Osteocyte (in vitro differentiated cells): ENCODE measurements at places on chromosomes 16 and 17. TPM values are rescaled to one million over a fixed set of nuclear protein-coding genes. Genes with fewer than 3 reads are reported as not detected.
A peak's percentile ranks its signal among the peaks of the same experiment; 100 is the strongest.

The OR3A2 gene
- not detected in 2 replicates for total RNA-seq

The HOXB6 gene
- not detected in 2 replicates for total RNA-seq

The HOXB4 gene
- total RNA-seq, result not detected in 2 replicates

The SLC12A3 gene
- total RNA-seq, result not detected in 2 replicates

The DNASE1L2 gene
- 1.2 and 1.7 TPM in 2 replicates for total RNA-seq

The TPSB2 gene
- total RNA-seq, result not detected in 2 replicates

The KDM8 gene
- 8.3 and 10.3 TPM in 2 replicates for total RNA-seq

The SPN gene
- total RNA-seq, result not detected in 2 replicates

The HSF5 gene
- not detected in 2 replicates for total RNA-seq

The IRX3 gene
- total RNA-seq, result 0.63 and 0.91 TPM in 2 replicates

The MEIOC gene
- 0.75 TPM in 1 of 2 replicates, not detected in the other for total RNA-seq

The GINS3 gene
- 2.7 and 3.4 TPM in 2 replicates for total RNA-seq

The PLK1 gene
- 16.7 and 17.8 TPM in 2 replicates for total RNA-seq

The TP53TG3F gene
- total RNA-seq, result not detected in 2 replicates

DNA sequence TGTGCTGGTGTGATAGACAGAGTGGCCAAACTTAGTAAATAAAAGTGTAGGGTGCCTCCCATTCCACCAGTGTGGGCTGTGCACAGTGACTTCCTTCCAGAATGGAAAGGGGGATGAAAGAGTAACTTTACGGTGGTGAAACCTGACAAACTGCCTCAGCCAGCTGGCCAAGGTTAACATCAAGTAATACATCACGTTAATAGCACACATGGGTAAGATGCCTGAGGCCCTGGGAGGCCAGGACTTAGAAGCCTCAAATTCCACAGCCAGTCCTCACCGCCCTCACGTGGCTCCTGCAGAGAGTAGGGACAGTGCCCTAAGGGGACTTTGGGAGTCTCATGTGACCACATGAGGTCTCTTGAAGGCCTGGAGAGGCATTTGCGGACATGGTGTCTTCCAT is 14.1 kb downstream of the RMI2 start:
- DNase-seq, result no peak
- H3K4me3 ChIP-seq, result no peak overlapping the region
- H3K27me3 ChIP-seq, result no peaks in the 10 kb centered on the region
- H3K36me3 ChIP-seq, result no peaks in the 10 kb centered on the region
- H3K27ac ChIP-seq, result peak overlapping the region; percentile 52
- peaks cover 70% of the 10 kb centered on the region for H3K4me1 ChIP-seq

DNA sequence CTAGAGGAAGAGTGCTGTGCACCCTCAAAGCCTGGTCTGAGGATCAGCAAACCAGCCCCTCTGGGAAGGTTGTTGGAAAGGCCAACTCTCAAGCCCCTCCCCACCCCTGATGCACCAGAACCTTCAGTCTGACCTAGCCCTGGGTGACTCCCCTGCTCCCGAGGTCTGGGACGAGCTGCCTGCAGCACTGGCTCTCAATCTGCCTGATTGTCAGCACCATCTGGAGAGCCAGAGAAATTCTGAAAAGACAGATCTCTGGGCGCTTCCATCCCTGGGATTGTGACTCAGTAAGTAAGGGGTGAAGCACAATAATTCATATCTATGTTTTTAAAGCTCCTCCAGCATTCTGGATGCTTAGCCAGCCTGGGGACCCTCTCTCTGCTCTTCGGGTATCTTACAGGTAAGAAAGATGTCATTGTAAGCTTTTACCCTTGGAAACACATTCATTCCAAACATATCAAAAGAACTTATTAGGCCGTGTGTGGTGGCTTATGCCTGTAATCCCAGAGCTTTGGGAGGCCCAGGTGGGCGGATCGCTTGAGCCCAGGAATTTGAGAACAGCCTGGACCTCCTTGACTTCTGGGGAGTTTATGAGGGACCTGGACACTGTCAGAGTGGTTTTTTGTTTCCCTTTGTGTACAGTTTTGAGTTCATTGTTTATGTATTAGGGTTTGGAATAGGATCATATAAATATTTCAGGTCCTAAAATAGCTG is 147.5 kb downstream of the KCNJ12 start:
- DNase-seq, result peak; percentile 59
- no peaks in the 10 kb centered on the region for H3K36me3 ChIP-seq
- no peaks in the 10 kb centered on the region for H3K4me1 ChIP-seq
- H3K27me3 ChIP-seq, result peaks cover 7% of the 10 kb centered on the region
- H3K4me3 ChIP-seq, result no peak overlapping the region

- no peak overlapping the region for H3K27ac ChIP-seq
- no peak overlapping the region for H3K4me3 ChIP-seq
- H3K4me1 ChIP-seq, result no peaks in the 10 kb centered on the region
- DNase-seq, result no peak
Measured at GRCh38 chr16:31301708-31302400, 42.1 kb downstream of the ITGAM start.

DNA sequence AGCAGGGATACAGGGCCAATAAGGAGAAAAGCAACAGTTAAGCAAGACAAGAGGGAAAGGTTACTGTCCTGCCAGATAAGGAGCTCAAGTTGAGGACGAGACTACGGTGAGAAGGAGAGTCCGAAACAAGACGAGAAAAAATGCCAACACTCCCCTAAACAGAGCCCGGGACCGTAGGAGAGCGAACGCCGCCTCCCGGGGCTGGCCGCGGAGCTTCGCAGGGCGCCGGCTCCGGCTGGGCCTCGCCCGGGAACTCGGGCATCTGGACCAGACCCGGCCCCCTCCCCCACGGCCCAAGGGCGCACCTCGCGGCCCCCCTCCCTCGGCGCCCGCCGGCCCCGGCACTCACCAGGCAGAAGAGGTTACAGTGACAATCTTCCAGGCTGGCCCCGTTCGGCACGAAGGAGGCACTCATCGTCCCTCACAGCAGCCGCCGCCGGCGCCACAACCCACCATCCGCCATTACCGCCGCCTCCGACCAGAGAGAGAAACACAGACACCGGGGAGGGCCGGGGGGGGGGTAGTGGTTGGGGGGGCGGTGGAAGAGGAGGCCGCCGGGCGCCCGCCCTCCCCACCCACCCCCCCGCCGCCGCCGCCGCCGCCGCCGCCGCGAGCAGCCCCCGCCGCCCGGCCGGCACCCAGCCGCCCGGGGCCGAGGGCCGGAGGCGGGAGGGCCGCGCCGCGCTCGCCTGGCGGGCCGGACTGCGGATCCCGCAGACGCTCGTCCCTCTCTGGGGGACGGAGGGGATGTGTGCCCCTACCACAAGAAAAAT is at the start of gene MED13:
Gene MED13, minus strand, starts transcription at position 488 of the 773 bp plus-strand sequence. Its CDS starts 73 bp downstream, at position 415.
- DNase-seq, result peak; percentile 89
- peaks cover 33% of the 10 kb centered on the region for H3K4me1 ChIP-seq
- peak within 1 kb of the TSS; percentile 97 for H3K4me3 ChIP-seq

DNA sequence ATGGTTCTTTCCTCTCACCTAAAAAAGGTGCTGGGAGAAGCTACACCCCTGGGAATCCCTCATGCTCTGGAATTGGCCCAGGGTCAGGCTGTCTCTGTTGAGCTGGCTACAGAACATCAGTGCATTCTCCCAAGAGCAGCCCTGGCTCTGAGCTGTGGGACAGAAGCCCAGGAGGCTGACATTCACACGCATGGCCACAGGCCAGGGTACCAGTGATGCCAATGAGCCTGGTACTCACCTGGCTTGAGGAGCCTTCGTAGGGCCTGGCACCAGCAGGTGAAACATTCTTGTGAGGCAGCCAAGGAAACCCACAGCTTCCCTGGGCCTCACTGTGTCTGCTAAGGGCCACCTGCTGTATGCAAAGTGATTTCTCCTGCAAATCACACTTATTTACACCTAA is 121.7 kb upstream of the CCL2 start:
- no peaks in the 10 kb centered on the region for H3K27me3 ChIP-seq
- H3K4me3 ChIP-seq, result no peak overlapping the region
- no peaks in the 10 kb centered on the region for H3K36me3 ChIP-seq

- no peaks in the 10 kb centered on the region for H3K36me3 ChIP-seq
- no peaks in the 10 kb centered on the region for H3K27me3 ChIP-seq
- no peak overlapping the region for H3K27ac ChIP-seq
- H3K4me1 ChIP-seq, result no peaks in the 10 kb centered on the region
Measured at GRCh38 chr17:79556271-79556670, 54.6 kb downstream of the RBFOX3 start.

- no peaks in the 10 kb centered on the region for H3K36me3 ChIP-seq
- no peaks in the 10 kb centered on the region for H3K27me3 ChIP-seq
- no peak overlapping the region for H3K27ac ChIP-seq
- peak overlapping the region; percentile 78 for H3K4me3 ChIP-seq
Measured at GRCh38 chr17:9647014-9647413, 1.7 kb downstream of the USP43 start.

DNA sequence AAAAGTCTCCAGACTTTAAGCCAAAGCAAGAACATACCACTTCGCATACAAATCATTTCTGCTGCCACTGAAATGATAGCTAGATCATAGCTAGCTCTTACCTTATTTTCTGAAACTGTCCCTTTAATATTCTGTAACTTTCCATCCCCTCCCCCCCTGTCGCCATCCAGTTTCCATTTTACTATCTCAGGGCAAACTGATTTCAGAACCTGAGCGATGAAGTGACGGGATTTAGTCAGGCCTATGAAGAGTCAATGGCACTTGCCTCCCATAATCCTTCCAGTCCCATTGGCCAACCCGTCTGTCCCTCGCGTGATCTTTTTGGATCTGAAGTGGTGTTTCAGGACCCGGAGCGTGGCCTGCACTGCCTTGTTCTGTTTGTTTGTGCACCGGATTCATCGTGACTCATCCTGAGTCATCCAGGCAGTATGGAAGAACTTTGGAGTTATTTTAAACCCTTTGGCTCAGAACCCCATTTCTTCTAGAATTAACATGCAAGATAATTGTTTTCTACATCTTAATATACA is 199.8 kb upstream of the CHMP6 start:
- peak overlapping the region; percentile 98 for H3K27ac ChIP-seq
- peak overlapping the region; percentile 33 for H3K4me3 ChIP-seq
- H3K36me3 ChIP-seq, result peaks cover 5% of the 10 kb centered on the region
- peaks cover 95% of the 10 kb centered on the region for H3K4me1 ChIP-seq
- no peak for DNase-seq

DNA sequence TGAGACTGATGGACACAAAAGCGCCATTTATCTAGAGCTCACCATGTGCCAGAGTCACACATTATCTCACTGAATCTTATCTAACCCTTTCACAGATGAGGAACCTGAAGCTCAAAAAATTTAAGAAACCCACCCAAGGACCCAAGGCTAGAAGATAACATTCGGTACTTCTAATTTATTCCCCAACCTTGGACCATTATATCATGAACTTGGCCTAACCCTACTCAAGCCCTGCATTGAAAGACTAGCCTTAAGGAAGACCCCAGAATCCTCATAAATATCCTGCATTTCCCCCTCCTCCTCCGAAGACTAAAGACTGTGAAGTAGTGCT is 548 bp upstream of the DYNC1LI2 start:
- peaks cover 27% of the 10 kb centered on the region for H3K4me1 ChIP-seq
- H3K27me3 ChIP-seq, result peaks cover 25% of the 10 kb centered on the region
- DNase-seq, result no peak
- peak overlapping the region; percentile 67 for H3K4me3 ChIP-seq

DNA sequence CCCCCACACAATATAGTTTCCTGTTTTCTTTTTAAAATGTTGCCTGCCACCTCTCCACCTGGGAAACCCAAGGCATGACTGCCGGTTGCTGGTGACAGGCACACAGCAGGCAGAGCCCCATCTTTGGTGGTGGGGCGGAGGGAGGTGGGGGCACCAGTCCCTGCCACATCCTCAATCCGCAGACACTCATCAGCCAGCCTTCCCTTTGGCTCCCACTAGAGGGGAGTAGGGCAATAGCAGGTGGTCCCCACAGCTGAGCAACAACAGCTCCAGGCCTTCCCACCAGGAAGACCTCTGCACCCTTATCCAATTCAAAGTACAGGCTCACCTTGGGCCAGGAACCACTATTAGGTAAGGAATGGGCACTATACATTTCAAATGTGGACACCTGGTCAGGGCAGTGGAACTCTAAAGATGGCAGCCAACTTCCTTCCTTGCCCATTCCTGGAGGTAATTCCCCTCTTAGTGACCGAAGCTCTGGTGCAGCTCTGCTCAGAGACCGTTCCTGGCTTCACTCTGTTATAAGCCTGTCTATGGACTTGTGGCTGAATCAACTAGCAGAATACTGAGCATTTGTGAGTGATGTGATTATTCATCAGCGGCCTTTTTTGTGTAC is 13.9 kb downstream of the RECQL5 start:
- no peaks in the 10 kb centered on the region for H3K27me3 ChIP-seq
- no peak for DNase-seq
- H3K4me3 ChIP-seq, result no peak overlapping the region
- no peak overlapping the region for H3K27ac ChIP-seq
- peaks cover 28% of the 10 kb centered on the region for H3K36me3 ChIP-seq

DNA sequence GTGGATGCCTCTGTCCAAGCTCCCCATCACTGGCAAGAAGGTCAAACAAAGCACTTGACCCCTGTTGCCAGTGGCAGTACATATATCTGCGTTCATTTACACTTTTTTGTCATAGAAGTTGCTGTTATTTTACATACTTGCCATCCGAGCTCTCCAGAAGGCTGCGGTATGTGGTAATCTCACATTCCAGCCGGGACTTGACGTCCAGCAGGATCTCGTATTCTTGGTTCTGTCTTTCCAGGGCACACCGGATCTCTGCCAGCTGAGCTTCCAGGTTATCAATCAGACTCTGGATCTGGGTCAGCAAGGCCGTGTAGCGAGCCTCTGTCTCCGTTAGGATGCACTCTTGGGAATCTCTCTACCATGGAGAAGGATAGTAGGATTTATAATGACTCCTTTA is 6.6 kb downstream of the KRT39 start:
- no peak overlapping the region for H3K27ac ChIP-seq
- no peaks in the 10 kb centered on the region for H3K27me3 ChIP-seq
- no peaks in the 10 kb centered on the region for H3K36me3 ChIP-seq
- no peak for DNase-seq
- no peak overlapping the region for H3K4me3 ChIP-seq
- peaks cover 41% of the 10 kb centered on the region for H3K4me1 ChIP-seq

DNA sequence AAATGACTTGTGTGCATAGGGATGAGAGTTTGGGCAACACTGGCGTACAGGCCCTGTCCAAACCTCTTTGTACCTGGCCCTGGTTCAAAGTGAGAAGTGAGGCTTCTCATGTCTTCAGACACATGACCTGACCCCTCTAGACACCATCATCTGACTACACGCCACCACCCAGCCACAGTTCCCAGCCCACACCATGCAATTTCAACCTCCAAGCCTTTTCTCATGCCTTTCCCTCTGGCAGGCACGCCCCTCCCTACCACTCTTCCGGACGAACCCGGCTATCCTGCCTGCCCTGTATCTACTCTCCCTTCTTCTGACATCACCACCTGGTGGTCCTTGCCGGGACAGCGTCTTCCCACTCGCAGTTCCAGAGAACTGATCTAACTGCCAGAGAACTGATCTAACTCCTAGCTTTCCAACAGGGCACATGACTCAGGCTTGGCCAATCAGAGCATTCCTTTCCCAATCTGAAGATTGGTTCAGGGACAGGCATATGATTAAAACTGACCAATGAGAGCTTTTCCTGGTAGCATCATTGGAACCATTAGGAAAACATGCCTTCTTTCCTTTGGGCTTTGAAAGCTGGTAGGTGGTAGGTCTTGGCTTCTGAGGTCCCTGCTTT is 27.1 kb upstream of the IL21R start:
- peaks cover 6% of the 10 kb centered on the region for H3K27me3 ChIP-seq
- no peaks in the 10 kb centered on the region for H3K36me3 ChIP-seq
- no peak overlapping the region for H3K4me3 ChIP-seq
- H3K27ac ChIP-seq, result no peak overlapping the region
- DNase-seq, result no peak
